ENCODE measurements at places on chromosomes 11 and 22. TPM values are rescaled to one million over a fixed set of nuclear protein-coding genes. Genes with fewer than 3 reads are reported as not detected.

DNA sequence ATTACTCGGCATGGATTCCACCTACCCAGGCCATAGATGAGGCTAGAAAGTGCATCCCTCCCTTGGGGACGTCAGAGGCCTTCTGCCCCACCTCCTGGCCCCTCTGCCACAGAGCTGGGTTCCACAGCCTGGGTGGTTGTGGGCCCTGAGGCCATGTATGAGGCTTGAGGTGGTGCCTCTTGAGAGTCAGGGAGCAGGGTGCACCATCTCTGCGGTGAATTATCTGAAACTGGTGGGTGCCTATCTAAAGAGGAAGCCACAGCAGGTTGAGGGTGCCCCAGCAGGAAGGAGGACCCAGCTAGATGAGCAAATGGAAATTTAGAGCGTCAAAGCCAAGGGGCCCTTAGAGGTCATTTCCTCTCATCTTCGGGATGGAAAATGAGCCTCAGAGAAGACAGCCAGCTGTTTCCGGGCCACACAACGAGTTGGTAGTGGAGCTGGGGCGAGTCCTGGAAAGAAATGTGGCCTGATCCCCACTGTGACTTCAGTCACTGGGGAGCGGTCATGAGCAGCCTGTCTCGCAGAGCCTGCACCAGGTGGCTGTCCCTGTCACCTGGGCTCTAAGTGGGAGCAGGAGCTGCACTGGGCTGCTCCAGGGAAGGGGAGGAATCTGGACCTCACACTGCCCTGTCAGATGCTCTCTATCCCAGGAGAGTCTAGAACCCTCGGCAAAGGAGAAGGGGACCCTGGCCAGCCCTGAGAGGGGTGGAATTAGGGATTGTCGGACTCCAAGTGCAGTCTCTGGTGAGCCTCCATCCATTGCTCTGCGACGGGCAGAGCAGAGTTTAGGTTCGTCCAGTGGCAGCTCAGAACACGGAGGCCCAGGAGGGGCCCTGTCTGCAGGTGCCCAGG is 7.3 kb downstream of the ADORA2A start:
- peaks cover 59% of the 10 kb centered on the region for H3K36me3 ChIP-seq
- DNase-seq = peak; percentile 94
- H3K4me1 ChIP-seq = peaks cover 94% of the 10 kb centered on the region
- no peaks in the 10 kb centered on the region for H3K27me3 ChIP-seq

DNA sequence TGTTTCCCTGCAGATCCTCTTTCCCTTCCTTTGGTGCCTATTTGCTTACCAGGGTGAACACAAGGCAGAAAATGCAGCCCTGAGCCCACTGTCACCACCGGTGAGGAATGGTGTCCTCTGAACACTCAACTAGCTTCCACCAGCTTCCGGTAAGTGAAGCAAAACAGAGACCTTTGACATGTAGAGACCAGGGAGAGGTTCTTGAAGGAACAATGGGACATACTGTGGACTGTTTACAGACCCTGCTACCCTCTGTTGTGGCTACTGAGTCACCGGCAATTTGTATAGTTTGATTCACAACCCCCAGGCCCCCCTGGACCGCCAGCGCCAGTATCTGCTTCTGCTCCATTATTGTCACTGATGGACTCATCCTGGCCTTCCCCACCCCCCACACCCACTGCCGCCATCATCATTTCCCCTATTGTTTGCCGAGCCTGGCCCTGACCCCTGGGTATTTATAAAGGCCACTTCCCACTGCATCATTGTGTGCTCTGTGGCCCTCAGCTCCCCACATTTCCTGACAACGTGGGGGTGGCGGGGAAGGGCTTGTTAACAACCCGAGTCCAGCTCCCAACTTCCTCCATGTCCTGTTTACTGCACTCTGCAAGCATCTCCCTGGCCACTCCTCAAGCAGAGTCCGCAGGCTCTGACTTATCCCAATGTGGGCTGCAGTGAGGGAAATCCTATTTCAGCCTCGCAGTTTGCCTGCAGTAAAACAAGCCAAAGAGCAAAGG is 252.9 kb downstream of the ETS1 start:
- H3K27me3 ChIP-seq = no peaks in the 10 kb centered on the region
- DNase-seq = peak; percentile 34
- H3K36me3 ChIP-seq = peaks cover 6% of the 10 kb centered on the region
- H3K4me3 ChIP-seq = no peak overlapping the region

DNA sequence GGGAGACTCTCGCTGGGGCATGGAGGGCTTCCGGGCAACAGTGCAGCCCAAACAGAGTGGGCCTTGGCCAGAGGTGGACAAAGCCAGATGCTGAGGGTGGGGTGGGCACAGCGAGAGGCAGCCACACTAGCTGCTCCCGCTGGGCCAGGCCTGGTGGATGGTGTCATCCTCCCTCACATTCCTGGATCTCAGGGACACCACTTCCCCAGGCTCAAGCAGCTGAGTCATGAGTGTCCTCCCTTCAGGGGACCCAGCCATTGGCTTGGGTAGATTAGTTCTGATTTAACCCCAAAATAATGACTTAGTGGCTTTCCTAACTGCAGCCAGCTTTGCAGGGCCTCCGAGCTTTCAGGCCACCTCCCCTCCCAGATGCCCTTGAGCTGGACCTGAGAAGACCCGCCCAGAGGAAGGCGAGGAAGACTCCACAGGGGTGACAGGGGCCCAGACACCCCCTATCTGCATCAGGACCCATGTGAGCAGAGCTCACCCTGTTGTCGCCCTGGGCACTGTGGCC is 25.9 kb upstream of the WNT7B start:
- H3K27ac ChIP-seq = no peak overlapping the region
- no peaks in the 10 kb centered on the region for H3K36me3 ChIP-seq
- peaks cover 28% of the 10 kb centered on the region for H3K4me1 ChIP-seq
- DNase-seq = peak; percentile 1
- no peak overlapping the region for H3K4me3 ChIP-seq

DNA sequence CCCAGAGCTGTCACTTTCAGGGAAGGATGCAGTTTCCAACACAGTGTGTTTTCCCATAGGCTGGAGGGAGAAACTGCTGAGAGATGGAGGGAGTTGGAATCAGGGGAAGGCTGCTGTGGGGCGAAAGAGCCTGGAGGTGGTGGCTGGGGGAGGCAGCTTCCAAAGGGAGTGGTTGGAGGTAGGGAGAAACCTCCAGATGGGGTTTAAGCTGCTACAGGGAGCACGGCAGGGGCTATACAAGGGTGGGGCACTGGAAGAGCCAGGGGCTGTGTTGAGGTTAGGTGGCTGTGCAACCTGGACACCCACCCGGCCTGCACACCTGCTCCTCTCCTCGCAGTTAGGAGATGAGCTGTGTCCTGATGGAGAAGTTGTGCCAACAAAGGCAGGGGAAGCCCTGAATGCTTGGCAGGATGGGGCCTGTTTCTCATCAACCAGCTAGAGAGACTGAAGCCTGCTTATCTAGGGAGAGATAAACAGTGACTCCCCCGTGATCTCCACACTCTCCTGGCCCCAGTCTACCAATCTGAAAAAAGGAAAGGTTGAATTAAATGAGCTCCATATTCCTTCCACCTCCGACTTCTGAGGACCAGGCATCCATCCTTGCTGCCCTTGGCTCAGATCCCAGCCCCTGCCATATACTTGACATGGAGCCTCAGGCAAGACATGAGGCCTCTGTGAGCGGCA is 3.6 kb upstream of the SLCO2B1 start:
- peaks cover 18% of the 10 kb centered on the region for H3K4me1 ChIP-seq
- no peak for DNase-seq
- H3K27me3 ChIP-seq = peaks cover 1% of the 10 kb centered on the region
- no peak overlapping the region for H3K4me3 ChIP-seq

DNA sequence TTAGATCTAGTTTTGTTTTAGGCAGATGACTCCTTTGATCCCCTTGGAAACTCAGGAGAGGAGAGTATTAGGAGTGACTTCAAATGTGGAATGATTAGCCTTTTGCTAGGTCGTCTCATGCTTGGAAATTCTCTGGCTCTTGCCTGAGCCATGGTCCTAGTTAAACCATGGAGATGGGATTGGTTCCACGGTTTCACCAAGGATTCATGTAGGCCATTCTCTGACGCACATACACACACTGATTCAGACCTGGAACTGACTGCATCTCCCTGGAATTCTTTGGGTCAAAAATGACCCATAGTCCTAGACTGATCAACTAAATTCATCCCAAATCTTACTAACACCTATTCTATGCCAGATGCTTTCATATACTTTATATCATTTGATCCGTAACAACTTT is 56.5 kb downstream of the POLD3 start:
- no peak overlapping the region for H3K27ac ChIP-seq
- DNase-seq = no peak
- H3K27me3 ChIP-seq = no peaks in the 10 kb centered on the region
- no peaks in the 10 kb centered on the region for H3K4me1 ChIP-seq
- no peak overlapping the region for H3K4me3 ChIP-seq

- peaks cover 18% of the 10 kb centered on the region for H3K27me3 ChIP-seq
- H3K4me1 ChIP-seq = no peaks in the 10 kb centered on the region
- no peak for DNase-seq
- no peak overlapping the region for H3K27ac ChIP-seq
- H3K36me3 ChIP-seq = no peaks in the 10 kb centered on the region
- no peak overlapping the region for H3K4me3 ChIP-seq
Measured at GRCh38 chr11:61911701-61912529, 5.5 kb downstream of the RAB3IL1 start.

DNA sequence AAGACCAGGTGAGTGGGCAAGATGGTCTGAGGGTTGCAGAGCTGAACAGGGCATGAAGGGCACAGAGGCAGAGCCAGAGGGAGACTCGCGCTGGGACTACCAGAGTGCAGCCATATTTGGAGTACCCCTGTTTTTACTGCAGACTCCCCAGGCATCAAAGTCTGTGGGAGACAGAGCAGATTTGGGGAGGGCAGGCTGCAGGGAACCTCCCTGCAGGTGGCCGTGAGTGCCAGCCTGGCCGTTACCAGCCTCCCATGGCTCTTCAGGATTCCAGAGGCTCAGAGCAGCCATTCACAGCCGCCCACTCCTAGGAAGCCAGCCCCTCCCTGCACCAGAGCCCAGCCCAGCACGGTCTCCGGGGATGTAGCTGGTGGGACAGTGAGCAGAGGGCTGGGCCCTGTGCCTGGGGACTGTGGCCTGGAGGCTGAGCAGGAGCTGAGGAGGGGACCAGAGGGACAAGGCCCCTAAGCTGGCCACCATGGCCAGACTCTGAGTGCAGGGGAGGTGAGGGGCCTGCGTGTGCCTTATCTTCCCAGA is at the start of gene SEPTIN3:
SEPTIN3 (plus strand) TSS at position 334 of the 537 bp plus-strand sequence. CDS start 2,050 bp downstream, outside the sequence.
- H3K4me3 ChIP-seq = no peak within 1 kb of the TSS
- H3K4me1 ChIP-seq = no peaks in the 10 kb centered on the region
- peaks cover 12% of the 10 kb centered on the region for H3K27me3 ChIP-seq
- no peaks in the 10 kb centered on the region for H3K36me3 ChIP-seq

The UBQLN3 gene
- not detected for total RNA-seq

The KAT5 gene
- total RNA-seq = 67.7 TPM

The SYT8 gene
- total RNA-seq = not detected

The ZNF280B gene
- 2.3 TPM for total RNA-seq

The CALCA gene
- total RNA-seq = not detected
